A549 treated with AZD2906 at 1 μM for 4 hours (cell line): ENCODE measurements at places on chromosomes 5 and 9. TPM values are rescaled to one million over a fixed set of nuclear protein-coding genes. Genes with fewer than 3 reads are reported as not detected.

Gene SPATA31E1
- 0.01 TPM in 1 of 5 replicates, not detected in the others for total RNA-seq

Gene NMUR2
- 0.08 to 0.17 TPM (median 0.09 TPM) in 5 replicates for total RNA-seq

Gene CCDC152
- total RNA-seq: not detected in 5 replicates

Gene FBXO4
- 6.1 to 7.7 TPM (median 7.1 TPM) in 5 replicates for total RNA-seq
